ENCODE measurements at places on chromosomes 1 and 21.

- no peak for DNase-seq
Measured at GRCh38 chr1:80509965-80510522, 1290.7 kb upstream of the ADGRL2 start.

DNA sequence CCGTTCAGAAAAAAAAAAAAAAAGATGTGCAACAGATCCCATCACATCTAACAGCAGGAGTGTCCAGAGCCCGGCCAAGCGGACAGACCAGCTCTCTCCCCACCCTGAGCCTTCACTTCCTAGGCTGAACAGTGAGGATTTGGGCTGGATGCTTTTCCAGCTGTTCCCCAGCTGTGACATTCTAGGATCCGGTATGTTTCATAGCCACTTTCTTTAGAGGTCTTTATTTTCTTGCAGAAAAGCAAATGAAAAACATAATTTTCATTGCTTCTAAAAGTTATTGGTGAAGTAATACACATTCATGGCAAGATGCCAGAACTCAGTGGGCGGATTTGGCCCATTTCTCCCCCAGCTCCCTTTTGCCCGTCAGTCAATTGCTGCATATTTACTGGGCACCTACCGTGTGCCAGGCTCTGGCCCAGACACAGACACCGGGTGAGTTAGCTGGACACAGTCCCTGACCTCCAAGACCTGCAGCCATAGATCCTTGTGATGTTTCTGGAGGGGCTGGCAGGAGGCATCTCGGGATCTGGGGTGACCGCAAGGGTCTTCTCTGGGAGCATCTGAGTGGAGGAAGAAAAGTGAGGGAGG, 213.7 kb upstream of the VAMP3 start:
- peak; percentile 69 for DNase-seq

DNA sequence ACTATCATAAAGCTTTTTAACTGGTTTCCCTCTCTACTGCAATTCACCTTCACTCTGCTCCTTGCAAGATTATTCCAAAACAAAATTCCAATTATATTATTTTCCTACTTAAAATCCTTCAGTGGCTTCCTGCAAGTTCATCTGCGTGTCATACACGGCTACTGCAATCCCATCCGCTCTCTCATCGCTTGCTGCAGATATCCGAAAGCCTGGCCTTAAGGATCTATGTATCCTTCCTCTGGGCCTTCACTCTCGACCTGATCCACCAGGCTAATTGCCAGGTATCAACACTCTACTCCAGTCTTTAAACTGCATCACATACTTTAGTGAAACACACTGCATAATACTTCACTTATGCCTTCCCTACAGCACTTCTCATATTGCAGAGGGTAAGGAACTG, 44.0 kb downstream of the VAV3 start:
- no peak for DNase-seq

DNA sequence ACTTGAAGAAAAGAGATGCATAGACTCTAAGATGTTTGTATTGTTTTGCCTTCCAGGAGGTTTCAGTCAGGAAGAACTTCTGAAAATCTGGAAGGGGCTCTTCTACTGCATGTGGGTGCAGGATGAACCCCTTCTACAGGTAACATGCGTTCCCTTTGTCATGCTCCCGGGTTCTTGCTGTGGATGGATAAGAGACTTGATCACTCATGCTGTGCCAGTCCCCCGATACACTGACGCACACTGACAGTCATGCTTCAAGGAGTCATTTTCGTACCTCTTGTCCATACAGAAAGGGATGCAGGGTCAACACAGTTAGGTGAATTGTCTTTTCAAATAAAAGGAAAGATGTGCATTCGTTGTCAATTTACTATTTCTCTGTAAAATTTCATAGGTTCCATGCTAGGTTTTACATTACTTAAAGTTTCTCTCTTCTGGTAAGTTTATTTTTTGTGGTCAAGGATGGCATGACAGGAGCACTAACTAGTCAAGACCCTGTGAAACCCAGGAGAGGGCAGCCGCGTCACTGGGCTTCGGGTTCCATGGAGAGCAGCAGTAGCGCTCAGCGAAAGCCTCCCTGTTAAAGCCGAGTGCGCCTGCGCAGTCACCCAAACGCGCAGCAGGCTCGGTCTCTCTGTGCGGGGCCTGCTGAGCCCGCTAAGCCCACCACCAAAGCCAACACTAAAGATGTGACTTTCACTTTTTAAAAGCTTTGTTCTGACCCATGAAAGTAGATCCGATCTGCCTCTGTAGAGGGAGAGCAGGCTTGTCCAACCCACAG, 10.7 kb downstream of the RRP1B start:
- DNase-seq, result no peak

- no peak for DNase-seq
Measured at GRCh38 chr21:45137612-45137937, 63.2 kb downstream of the ADARB1 start.

GRCh38 chr1:243393096-243393495, 137.3 kb downstream of the SDCCAG8 start:
- DNase-seq, result no peak

GRCh38 chr1:212700892-212701819, 1.5 kb upstream of the BATF3 start:
- DNase-seq, result peak; percentile 57

- no peak for DNase-seq
Measured at GRCh38 chr1:16199157-16199501, 13.3 kb downstream of the ARHGEF19 start.

DNA sequence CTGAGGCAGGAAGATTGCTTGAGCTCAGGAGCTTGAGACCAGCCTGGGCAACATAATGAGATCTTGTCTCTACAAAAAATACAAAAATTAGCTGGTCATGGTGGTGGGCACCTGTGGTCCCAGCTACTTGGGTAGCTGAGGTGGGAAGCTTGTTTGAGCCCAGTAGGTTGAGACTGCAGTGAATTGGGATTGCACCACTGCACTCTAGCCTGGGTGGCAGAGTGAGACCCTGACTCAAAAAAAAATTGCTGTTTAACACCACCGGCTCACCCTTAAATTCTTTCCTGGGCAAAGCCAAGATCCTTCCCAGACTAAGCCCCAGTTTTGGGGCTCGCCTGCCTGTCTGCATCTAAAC, 6.6 kb upstream of the NSUN4 start:
- DNase-seq, result no peak

DNA sequence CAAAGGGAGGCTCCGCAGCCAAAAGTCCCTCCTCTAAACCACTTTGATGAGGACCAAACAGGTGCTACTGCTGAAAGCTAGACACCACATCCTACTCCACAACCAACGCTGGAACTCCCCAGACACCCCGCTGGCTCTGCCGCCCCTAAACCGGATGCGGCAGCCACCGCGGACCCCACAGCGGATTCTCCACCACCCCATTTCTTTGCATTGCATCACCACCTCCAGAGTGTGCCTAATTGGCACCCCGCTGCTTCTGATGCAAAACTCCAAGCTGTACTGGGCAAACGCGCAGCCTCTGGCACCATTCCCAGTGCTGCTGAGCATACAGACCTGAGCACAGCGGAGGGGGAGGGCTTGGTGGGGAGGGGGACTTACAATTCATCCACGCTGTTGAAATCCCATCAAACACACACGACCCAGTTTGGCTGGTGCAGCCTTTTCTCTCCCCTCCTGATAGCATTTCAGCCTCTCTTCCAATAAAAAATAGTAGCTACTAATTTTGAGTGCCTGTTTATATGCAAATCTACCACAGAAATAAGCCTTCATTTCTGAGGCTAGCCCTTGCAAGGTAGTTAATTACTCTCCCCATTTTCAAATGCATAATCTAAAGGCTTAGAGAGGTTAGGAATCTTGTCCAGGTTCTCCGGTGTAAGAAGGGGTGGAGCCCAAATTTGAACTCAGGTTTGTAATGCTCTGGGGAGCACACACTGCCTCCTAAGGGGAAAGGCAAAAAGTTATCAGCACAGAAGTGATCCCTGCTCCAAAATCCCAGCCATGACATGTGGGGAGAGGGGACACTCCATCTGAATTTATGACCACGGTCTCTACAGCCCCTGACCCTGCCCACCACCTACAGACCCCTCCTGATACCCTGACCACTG, 12.2 kb upstream of the RGS16 start:
- peak; percentile 70 for DNase-seq

DNA sequence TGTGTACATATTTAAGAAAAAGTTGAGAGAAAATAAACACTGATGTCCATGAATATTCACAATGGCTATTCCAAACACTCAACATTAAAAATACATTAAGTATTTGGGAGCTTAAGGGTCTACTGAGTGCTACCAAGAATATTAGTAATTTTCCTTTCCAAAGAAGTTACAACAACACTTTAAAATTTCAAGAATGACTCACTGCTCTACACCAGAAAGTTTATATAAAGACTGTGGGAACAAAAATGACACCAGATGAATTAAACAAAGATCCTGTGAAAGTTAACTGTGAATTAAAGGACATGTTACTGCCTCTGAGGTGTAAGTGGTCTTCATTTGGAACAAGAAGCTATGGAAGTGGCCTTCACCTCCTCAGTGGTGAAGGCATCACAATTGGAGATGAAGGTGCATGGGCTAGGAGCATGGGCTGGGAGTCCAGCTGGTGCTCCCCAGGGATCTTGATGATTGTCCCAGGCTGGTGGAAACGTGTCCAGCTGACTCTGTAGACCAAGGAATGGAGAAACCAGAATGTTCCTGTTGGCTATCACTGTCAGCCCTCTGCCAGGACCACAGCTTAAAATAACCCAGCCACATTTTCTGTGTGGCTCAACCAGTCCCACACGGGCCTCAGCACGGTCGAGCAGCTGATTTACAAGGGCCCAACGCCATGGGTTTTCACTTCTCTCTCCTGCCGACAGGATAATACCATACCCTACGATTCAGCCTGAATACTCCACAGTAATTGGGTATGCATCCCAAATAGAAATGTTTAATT, 28.8 kb downstream of the TAF5L start:
- DNase-seq, result no peak

DNA sequence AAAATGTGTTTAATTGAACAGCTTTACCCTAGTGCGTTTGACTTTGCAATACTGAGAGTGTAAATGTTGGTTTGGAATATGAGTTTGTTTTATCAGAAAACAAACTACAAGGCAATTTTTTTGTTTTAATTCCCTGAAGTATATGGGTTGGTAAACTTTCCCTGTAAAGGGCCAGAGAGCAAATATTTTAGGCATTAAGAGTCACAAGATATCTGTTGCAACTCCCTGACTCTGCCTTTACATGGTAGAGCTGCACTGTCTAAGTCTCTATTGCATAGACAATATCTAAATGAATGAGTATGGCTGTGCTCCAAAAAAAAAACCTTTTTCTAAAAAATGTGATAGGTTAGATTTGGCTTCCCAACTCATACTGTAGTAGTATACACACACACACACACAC, 115.1 kb upstream of the PBX1 start:
- DNase-seq, result no peak

Data from right lung (tissue), 10 donors.